ENCODE measurements at places on chromosomes 1 and 21.

GRCh38 chr1:34188418-34188817 is 11.7 kb downstream of the C1orf94 start:
- DNase-seq = no peak

GRCh38 chr1:240244968-240245628 is 153.4 kb downstream of the FMN2 start:
- peak; percentile 73 for DNase-seq

GRCh38 chr1:172935062-172935592 is 115.6 kb downstream of the TNFSF18 start:
- peak; percentile 54 for DNase-seq

DNA sequence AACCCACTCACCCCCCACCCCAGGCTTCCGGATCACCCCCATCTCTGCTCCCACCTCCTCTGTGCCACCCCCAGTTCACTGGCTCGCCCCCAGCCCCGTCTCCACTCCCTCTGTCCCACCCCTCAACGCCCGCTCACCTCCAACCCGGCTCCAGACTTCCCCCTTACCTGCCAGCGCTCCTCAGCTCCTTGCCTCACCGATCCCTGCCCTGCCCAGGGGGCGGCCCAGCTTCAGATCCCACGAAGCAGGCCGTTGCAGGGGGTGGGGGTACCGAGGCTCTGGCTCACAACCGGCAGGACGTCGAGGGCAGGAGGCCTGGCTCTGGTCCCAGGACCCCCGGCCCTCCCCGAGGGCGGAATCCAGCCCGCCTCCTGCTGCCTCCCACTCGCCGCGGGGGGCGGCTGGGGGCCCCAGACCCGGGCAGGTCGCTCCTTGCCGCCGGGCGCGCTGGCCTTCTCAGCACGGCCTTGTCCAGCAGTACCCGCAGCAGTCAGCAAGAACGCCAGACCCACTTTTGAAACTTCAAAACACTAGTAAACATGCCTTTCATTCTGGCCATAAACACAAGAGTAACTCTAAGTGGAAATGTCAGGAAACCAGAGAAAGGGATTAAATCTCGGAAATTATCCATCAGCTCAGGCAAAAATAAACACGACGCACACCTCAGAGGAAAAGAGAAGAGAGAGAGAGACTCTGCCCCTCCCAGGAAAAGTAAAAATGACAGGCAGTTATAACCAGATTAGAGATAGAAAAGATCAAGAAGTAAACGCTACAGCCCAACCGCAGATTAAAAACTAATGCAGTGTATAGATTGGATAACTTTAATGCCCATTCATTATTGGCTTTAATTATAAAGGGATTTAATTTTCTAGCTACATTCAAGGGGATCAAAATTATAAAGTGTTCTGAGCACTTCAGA is 1.0 kb upstream of the FAM89A start:
- DNase-seq = no peak

GRCh38 chr1:39992234-39992633 is 37.3 kb downstream of the MFSD2A start:
- DNase-seq = peak; percentile 16

- no peak for DNase-seq
Measured at GRCh38 chr1:241507189-241507863, 12.2 kb downstream of the FH start.

- DNase-seq = no peak
Measured at GRCh38 chr1:58786184-58786926, 2.5 kb upstream of the JUN start.

DNA sequence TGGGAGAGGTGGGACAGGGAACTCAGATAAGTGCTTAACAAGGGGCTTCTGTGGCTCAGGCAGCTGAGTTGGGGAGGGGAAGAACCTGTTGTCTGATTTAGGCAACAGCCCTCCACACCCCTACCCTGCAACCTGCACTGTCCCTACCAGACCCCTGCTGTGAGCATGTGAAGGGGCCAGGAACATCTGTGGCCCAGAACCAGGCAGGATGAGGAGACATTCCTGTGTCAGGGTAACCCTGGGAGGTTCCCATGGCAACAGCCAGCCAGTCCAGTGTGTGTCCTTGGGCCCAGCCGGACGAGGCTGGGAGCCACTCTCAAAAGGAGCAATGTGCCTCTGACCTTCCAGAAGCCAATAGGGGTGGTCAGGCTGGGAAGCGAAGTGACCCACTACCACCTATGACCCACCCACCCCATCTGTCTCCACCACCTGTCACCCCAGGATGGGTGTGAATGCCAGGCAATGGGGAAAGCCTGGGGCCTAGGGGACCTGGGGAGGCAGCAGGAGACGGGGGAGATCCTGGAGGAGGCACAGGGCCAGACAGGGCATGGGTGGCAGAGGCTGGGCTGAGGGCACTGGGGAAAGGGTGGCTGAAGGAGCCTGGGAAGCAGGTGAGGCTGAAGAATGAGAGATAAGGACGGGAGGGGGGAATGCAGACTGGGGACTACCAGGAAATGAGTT is 5.0 kb upstream of the PMVK start:
- peak; percentile 43 for DNase-seq

DNA sequence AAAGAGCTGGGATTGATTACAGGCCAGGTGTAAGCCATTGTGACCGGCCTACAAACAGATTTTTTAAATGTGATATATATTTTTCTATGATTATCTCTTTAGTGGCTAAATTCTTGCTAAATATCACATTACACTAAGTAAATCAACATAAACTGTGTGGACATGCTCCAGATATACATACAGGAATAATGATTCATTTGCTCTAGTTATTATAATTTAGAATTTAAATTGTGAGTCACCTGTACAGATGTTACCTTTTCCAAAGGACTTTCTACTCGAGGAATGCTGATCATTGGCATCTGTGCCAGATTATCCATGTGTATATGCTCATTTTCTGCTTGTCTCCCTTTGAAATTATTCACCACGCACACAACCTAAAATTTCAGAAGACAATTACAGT is 90.1 kb downstream of the PLPPR5 start:
- DNase-seq = no peak

GRCh38 chr1:23978805-23979204 is 1.3 kb downstream of the SRSF10 start:
- no peak for DNase-seq

- DNase-seq = no peak
Measured at GRCh38 chr1:184445997-184446396, 59.2 kb downstream of the C1orf21 start.

DNA sequence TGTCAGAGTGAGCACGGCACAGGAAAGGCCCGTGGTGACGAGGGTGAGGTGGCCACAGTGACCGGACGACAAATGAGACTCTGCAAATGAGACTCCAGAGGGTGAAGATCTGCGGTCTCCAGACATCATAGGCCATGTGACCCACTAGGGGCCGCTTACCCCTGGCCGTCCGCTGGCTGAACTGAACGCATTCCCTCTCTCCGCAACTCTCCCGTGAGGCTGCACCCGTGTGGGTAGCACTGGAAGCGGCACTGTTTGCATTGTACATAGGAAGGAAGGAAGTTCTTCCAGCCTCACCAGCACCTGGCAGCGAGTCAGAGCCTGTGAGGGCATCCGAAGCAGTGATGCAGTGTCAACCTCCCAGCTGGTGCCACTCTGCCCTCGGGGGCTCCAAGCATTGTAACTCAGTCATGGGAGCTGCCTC is 23.6 kb upstream of the SPSB1 start:
- DNase-seq = no peak

- DNase-seq = no peak
Measured at GRCh38 chr1:176531036-176531435, 68.1 kb downstream of the PAPPA2 start.

DNA sequence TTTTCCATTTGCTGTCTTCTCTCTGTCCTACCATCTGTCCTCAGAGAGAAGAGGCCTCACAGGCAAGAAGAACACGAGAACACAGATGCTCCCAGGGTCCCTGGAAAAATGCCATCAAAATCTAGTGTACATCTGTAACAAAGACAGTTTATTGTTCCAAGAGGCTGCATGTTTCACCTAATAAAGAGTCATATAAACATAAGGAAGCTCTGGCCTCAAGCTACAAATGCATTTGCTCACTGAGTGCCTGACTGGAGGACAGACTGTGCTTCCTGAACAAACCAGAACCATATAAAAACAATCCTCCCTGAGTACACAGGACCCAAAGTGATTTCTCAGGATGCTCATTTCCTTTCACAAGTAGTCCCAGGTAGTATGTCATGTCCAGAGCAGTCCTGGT is 76.3 kb upstream of the SLC44A3 start:
- peak; percentile 83 for DNase-seq

- DNase-seq = no peak
Measured at GRCh38 chr1:153028766-153029165, 2.2 kb upstream of the SPRR1B start.

- DNase-seq = peak; percentile 46
Measured at GRCh38 chr21:15034126-15034853, 30.5 kb downstream of the NRIP1 start.

DNA sequence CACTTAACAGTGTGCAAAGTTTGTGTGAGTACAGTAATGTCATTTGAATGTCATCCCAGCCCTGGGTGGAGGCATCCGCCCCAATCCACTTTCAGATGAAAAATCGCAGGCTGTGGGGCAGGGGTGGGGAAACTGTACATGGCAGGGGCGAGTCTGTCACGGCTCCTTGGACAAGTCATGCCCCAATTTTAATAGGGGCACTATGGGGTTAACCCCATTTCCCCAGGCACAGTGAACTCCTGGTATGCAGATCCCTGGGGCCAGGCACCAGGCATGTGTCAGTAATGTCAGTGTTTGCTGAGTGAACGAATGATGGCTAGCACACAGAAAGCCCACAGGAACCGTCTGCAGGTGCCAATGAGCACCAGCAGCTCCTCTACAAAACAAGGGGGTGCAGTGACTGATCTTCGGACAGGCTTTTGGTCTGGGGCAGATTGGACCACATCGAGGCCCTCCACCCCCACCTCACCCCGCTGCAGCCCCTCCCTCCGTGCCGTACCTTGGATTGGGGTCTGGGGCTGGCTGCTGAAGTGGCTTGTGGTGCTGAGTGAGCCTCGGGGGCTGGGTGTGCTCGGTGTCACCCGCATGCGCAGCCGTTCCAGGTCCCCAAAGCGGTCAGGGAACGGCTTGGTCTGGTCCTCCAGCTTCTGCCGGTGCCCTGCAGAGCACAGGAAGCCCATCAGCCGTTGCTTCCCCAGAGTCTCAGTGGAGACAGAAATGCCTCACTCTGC is 23.2 kb downstream of the RUNX3 start:
- no peak for DNase-seq

DNA sequence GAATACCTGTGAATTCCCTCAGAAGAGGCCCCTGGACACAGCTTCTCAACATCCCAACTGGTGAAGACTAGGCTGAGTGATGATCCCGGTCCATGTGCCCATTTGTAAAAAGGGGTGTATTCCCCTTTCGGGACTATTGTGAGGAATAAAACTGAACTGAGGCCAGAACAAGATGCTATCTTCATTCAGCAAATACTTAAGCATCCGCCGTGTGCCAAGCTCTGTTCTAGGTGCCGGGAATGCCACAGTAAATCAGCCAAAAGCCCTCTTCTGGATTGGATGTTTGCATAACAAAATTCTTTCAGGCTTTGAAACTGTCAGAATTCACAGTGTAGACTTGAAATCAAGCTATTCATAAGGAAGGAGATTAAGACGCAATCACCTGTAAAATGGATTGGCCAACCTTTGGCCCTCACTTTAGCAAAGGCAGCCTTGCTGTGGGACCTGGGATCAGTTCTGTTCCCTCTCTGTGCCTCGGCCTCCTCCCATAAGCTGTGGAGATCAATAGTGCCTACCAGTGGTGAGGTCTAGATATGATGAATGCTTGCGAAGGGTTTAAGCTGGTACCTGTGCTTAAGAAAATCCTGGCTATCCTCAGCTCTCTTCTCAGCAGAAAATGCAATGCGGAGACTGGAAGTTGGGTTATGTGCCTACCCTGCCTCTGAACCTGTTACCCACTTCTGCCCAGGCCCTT is 1.8 kb downstream of the ALPL start:
- no peak for DNase-seq

GRCh38 chr1:114521396-114522263 is 10.6 kb upstream of the TRIM33 start:
- DNase-seq = no peak

Data from M059J (cell line).